Immature natural killer cell (primary cell): ENCODE measurements at places on chromosomes 1 and 21.

DNA sequence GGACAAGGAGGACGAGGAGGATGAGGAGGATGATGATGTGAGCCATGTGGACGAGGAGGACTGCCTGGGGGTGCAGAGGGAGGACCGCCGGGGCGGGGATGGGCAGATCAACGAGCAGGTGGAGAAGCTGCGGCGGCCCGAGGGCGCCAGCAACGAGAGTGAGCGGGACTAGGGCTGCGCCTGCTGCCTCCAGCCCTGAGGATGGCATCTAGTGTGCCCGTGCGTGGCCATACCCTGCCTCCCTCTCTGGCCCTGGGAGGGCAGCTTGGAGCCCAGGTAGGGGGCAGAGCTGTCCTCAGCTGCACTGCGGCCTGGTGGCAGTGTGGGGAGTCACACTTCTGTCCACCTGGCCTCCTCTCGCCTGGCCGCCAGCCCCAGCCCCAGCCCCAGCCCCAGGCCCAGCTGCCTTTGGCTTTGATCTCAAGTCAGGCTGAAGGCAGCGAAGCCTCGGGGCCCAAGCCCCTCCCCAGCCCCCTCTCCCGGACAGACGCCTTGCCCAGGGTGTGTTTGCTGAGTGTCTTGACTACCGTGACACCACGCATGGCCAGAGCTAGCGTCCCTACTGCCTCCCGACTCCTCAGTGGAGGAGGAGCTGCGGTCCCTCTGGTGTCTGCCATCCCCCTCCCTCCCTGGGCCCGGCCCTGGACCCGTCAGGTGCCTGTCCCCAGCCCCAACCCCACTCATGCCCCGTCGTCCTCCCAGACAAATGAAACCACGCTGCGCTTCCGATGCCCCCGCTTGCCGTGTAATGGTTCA, 155.2 kb downstream of the PEX14 start:
- no peak for DNase-seq

- DNase-seq, result no peak
Measured at GRCh38 chr21:16634515-16634914, 878.3 kb upstream of the CXADR start.

DNA sequence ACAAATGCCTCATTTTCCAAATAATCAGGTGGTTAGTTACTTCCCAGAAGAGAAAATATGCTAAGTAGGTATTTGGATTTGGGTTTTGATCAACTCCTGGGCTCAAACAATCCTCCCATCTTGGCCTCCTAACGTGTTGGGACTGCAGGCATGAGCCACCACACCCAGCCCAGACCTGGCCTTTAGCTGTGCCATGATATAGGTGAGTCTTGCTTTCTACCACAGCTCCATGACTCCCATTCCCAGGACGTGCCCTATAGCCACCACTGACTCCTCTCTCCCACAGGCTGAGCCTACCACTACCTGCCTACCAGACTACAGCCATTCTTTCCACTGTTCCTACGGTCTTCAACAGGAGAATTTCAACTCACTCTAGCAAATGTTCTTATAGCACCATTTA, 1.8 kb upstream of the SLC1A7 start:
- no peak for DNase-seq

GRCh38 chr1:9143250-9143649, 14.3 kb upstream of the GPR157 start:
- DNase-seq, result no peak

GRCh38 chr1:84122780-84123382, 21.2 kb upstream of the PRKACB start:
- peak; percentile 30 for DNase-seq

DNA sequence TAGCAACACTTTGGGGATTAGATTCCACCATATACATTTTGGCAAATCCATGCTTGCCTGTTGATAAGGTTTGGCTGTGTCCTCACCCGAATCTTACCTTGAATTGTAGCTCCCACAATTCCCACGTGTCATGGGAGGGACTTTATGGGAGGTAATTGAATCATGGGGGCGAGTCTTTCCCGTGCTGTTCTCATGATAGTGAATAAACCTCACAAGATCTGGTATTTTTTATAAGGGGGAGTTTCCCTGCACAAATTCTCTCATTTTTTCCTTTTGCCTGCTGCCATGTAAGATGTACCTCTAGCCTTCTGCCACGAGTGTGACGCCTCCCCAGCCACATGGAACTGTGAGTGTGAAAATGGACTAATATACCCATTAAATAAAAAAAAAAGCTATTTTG, 265.3 kb downstream of the MRPL39 start:
- DNase-seq, result no peak

GRCh38 chr21:18228060-18228739, 16.4 kb upstream of the CHODL start:
- no peak for DNase-seq

- DNase-seq, result no peak
Measured at GRCh38 chr1:218547957-218548730, 203.0 kb downstream of the TGFB2 start.

DNA sequence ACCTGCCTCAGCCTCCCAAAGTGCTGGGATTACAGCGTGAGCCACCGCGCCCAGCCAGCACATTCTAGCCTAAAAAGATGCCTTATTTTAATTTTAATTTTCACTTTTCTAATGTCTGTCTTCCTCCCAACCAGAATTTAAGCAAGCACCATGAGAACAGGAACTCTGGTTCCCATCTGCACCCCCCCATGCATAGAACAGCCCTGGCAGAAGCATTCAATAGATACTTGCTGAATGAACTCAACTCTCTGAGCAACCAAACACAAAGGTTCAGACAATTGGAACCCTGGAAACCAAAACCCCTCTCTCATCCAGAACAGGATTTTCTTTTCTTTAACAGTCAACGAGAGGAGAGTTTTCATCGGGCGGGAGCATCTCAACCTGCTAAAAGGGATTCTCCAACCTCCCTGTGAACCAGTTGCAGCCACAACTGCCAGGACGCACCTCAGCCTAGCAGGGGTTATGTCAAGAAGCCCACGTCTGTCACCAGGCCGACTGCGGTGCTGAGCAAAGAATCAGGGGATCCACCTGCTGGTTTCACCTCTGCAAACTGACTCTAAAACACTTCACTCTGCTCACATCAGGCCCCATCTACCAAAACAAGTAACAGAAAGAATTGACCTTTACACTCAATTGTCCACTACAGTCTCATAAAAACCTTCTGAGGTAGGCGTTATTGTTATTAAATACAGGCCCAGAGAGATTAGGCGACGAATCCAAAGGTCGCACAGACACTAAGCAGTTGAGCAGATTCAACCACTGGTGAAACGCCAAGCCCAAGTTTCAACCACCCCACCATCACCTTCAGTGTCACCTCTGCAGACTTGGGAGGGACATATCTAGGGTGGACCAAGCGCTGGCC, 1.7 kb downstream of the KIAA2013 start:
- no peak for DNase-seq

GRCh38 chr21:44734841-44735240, 23.5 kb upstream of the TSPEAR start:
- DNase-seq, result no peak

GRCh38 chr1:186843226-186843625, 14.5 kb downstream of the PLA2G4A start:
- DNase-seq, result no peak

DNA sequence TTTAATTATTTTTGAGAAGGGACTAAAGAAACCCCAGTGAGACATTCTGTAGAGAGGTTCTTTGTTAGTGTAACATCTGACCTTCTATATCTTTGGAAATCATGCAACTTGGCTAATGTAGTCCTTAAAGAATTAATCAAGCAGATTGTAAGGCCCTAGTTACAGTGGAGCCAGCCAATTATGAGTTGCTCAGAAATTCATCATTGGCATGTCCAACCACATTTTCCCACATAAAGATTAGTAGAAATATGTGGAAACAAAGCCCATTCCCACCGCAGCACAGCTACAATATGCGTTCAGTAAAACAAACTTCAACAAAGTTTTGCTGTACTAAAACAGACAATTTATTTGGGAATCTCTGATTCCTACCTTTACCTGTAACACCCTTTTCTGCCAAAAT, 27.8 kb downstream of the WNT2B start:
- no peak for DNase-seq

DNA sequence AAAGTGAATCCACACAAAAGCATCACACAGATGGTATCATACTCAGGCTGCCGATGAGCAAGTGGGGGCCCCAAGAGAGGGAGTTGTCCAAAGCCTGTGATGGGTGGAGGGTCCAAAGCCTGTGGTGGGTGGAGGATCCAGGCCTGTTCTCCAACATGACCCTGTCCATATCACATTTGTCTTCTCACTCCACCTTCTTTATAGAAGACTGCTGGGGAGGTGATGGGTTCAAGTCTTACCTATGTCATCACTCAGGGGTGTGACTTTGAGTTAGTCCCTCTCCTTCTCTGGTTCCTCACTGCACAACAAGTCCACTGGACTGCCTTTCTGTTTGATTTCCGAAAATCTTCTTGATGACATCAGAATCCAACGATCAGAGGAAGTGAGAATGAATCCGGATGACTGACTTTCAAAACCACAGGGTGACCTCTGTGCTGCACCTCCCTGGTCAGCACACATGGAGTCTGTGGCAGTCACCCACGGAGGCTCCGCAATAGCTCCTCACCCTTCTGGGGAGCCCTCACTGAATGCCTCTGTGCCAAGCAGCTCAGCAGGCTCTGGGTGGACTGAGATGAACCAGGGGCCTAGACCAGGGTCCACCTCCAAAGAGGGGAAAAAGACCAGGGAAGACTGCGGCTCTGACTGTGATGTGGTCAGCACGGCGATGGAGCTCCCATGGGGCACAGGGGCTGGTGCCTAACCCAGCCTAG, 166.8 kb downstream of the HIVEP3 start:
- no peak for DNase-seq

DNA sequence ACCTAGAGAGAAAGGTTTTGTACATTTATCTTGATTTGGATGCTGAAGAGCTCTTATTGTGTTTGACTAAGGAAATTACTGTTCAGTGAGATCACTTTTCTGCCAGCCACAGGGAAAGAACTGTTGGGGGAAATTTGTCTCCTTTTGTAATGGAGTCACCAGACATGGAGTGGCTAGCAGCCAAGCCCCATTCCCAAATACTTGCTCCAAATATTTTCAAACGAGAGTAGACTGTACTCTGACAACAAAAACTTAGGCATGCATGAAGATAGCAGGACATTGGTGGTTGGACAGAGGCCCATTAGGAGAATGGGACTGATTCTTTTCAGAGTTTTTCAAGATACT, 21.1 kb downstream of the IPO9 start:
- no peak for DNase-seq

DNA sequence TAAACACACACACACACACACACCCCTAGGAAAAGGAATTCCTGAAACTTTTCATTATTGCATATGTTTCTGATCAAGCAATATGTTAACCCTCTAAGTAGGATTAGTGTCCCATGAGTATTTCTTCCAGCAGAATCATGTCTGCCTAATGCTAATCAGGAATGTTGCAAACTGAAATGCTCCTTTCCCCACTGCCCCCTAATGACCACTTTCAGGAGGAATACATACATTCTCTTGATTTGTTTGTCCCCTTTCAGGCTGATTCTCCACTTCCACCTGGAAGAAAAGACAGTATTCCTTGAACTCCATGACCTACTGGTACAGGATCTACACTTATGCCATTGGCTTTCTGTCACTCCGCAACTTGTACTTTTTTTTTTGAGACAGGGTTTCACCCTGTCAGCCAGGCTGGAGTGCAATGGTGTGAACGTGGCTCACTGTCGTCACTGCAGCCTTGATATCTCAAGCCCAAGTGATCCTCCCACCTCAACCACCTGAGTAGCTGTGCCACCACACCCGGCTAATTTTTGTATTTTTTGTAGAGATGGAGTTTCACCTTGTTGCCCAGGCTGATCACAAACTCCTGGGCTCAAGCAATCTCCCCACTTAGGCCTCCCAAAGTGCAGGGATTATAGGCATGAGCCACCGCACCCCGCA, 56.7 kb downstream of the LRIG2 start:
- no peak for DNase-seq

DNA sequence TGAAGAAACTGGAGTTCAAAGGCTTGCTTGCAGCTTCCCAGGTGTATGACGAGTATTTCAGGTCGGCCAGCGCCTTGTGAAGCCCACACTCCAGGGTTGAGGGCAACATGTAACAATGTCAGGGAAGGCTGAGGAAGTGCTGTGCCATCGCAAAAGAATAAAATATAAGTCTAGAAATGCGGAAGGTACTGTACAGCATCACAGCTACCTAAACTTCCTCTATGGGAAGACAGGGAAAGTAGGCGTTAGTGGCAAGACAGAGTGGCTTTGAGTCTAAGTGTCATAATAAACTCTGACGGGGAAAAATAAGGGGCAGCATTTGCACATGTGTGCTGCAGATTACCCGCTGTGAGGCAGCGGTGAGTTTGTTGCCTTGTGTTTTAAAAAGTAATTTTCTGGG, 28.9 kb downstream of the DOP1B start:
- DNase-seq, result no peak

GRCh38 chr1:30974536-30974935, 66.0 kb upstream of the SDC3 start:
- DNase-seq, result no peak

DNA sequence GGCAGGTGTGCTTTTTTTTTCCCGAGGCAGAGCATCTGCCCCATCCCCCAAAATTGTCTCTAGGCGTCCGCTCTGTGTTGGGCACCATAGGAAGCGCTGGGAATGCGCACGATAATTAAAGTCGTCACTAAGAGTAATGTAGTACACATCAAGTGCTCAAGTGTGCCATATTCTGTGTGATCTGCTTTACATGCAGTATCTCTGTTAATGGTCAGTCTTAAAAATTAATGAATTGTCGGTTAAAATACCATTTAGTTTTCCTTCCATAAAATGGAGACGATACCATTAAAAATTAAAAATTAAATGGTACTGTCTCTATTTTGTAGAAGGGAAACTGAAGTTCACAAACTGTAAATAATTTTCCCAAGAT, 544 bp upstream of the CCT8 start:
- no peak for DNase-seq

GRCh38 chr21:31898933-31899630, 26.3 kb downstream of the HUNK start:
- no peak for DNase-seq

DNA sequence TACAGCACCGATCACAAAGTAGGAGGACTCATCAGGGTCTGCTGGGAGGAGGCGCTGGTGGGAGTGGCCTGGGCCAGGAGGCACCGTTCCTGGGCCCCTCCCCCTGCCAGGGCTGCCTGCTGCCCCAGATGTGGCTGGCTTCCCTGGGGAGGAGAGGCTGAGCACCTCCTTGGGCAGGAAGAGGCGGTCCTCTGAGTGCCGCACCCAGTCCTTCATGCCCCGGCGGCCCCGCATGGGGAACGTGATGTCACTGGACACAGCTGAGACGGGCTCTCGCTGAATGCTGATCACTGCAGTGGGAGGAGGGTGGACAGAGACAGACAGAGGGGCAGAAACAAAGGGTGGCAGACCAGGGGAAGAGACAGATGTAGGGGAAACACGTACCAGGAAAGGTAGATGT, 24.8 kb downstream of the ADGRB2 start:
- DNase-seq, result no peak

- no peak for DNase-seq
Measured at GRCh38 chr1:13775459-13775858, 75.5 kb downstream of the PRDM2 start.

- DNase-seq, result no peak
Measured at GRCh38 chr21:33840771-33841170, 74.8 kb downstream of the ATP5PO start.
